ENCODE measurements at places on chromosomes 7 and 10. TPM values are rescaled to one million over a fixed set of nuclear protein-coding genes. Genes with fewer than 3 reads are reported as not detected.

The CLDN15 gene
- total RNA-seq = 16.9 TPM

The METTL27 gene
- 30.4 TPM for total RNA-seq

The ADIRF gene
- 448 TPM for total RNA-seq

The CPXM2 gene
- total RNA-seq = 0.12 TPM

The PRPS1L1 gene
- not detected for total RNA-seq

The CHST15 gene
- total RNA-seq = 47.2 TPM

The HOGA1 gene
- 1.6 TPM for total RNA-seq

The VWA2 gene
- total RNA-seq = not detected

The GIMAP1 gene
- 0.10 TPM for total RNA-seq

The OR2A7 gene
- total RNA-seq = 8.1 TPM

The PIK3AP1 gene
- 7.1 TPM for total RNA-seq

The SLC29A4 gene
- total RNA-seq = 24.5 TPM

The PAPOLB gene
- total RNA-seq = 0.20 TPM

The ABCC2 gene
- total RNA-seq = 88.2 TPM

The JAKMIP3 gene
- 0.17 TPM for total RNA-seq

The OPN1SW gene
- total RNA-seq = not detected

The UFSP1 gene
- 5.6 TPM for total RNA-seq

The RNF133 gene
- 0.20 TPM for total RNA-seq

The ANKRD30A gene
- total RNA-seq = not detected

The PTN gene
- total RNA-seq = not detected

The WASHC2A gene
- total RNA-seq = 19.2 TPM

The HOXA9 gene
- total RNA-seq = 91.0 TPM

The FZD1 gene
- total RNA-seq = 3.7 TPM

The UPK3B gene
- 2.3 TPM for total RNA-seq

The LDB3 gene
- total RNA-seq = 0.20 TPM

The CRTAC1 gene
- total RNA-seq = 0.20 TPM

The GLI3 gene
- total RNA-seq = 0.07 TPM

The PTER gene
- 25.8 TPM for total RNA-seq

The ZFAND2A gene
- 19.1 TPM for total RNA-seq

The FZD8 gene
- total RNA-seq = 0.22 TPM

The OR2A5 gene
- not detected for total RNA-seq

The ZPBP gene
- total RNA-seq = not detected

The GLRX3 gene
- total RNA-seq = 59.1 TPM
